ENCODE measurements at places on chromosomes 5 and 9.
A peak's percentile ranks its signal among the peaks of the same experiment; 100 is the strongest.

DNA sequence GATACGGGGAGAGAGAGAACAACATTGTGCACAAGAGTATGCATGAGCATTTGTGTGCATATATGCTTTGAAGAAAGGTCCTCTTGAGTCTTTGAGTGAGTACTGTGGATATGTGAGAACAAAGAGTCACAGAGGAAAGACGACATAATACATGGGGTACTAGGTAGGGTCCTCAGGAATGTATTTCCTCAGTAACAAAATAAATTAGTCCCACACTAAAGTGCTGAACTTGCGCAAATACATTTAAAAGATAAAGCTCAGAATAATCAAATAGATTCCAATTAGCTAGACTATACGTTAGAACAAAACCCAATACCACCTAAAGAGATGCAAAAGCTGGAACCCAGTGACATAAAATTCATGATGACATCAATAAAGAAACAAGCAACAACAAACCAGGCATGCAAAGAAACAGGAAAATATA, 70.8 kb downstream of the RAPGEF6 start:
- no peak for DNase-seq

DNA sequence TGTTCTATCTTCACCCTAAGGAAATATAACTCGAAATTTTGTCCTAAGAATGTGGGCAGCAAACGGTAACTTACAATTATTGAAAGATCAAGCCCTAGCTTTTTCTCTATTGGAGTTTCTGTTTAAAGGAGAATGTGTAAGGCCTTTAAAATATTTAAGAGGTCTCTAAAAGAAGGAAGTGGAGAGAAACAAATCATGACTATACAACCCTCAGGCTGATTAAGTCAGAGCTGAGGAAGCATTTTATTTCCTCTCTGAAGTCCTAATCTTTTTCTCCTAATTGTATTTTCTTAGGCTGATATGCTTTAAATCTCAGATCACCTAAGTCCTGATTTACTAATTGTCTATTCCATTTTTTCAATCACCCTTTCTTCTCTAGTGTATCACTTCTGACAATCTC, 1708.8 kb upstream of the C9orf72 start:
- DNase-seq: no peak

- peak; percentile 34 for DNase-seq
Observed at GRCh38 chr9:112751056-112751795, 666 bp downstream of the SNX30 start.

DNA sequence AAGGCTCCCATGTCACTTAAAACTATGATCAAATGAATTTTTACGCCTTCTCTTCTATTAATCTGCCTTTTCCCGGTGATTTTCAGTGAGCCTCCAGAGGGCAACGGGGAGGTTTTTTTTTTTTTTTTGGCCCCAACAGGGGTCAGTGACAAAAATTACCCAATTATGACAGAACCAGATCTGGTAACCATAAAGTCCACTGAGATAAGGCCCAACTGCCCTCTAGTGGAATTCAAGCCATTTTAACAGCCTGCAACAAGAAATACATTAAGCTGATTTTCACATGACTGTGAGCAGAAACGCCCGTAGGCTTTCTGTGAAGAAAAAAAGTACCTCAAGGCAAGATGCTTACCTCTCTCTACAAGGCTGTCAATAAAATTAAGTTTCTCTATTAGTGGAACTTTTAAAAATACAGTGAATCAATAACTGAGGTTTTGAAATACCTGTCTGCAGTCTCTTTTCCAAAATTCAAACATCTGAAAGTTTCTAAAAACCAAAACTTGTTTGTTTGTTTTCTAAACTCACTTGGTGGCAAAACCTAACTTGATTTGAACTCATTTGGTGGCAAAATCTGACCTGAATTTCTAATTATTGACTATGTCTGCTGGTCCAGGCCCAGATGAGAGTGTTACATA, 49.7 kb upstream of the FST start:
- DNase-seq: no peak

GRCh38 chr9:108270561-108270960, 585.2 kb downstream of the ACTL7B start:
- no peak for DNase-seq

- DNase-seq: no peak
Observed at GRCh38 chr9:100662122-100662521, 84.2 kb downstream of the CAVIN4 start.

- DNase-seq: no peak
Observed at GRCh38 chr9:91896097-91896496, 53.9 kb downstream of the ROR2 start.

- no peak for DNase-seq
Observed at GRCh38 chr5:94461131-94461530, 157.3 kb downstream of the KIAA0825 start.

DNA sequence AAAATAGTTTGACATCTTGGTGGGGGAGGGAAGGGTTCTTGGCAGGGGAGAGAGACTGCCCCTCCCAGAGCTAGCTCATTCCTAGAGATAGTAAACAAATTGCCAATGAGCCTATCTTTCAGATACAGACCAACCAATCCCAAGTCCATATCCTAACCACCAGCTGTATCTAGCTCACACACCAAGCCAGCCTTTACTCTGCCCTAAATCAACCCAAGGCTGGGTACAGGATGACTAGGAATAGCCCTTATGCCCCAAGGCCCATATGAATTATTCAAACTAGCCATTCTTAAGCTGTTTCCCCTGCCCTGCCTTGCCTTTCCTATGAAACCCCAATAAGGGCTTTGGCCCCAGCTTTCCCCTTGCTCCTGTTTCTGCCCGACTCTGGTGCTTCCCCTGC, 281.3 kb upstream of the PANK3 start:
- DNase-seq: no peak

Measured in hypothalamus (tissue), 51 donors.